ENCODE measurements at places on chromosomes 11 and 22. TPM values are rescaled to one million over a fixed set of nuclear protein-coding genes. Genes with fewer than 3 reads are reported as not detected.
A peak's percentile ranks its signal among the peaks of the same experiment; 100 is the strongest.

The BIRC3 gene
- total RNA-seq = 94.8 TPM

- no peaks in the 10 kb centered on the region for H3K27me3 ChIP-seq
- H3K36me3 ChIP-seq = no peaks in the 10 kb centered on the region
- no peak for DNase-seq
- H3K27ac ChIP-seq = no peak overlapping the region
Observed at GRCh38 chr11:67631411-67631810, 1.7 kb upstream of the NUDT8 start.

The OR52K1 gene
- not detected for total RNA-seq

GRCh38 chr11:72627594-72628281 is 46.5 kb downstream of the PDE2A start:
- H3K4me3 ChIP-seq = no peak overlapping the region
- DNase-seq = no peak
- no peaks in the 10 kb centered on the region for H3K36me3 ChIP-seq
- H3K27ac ChIP-seq = no peak overlapping the region
- no peaks in the 10 kb centered on the region for H3K4me1 ChIP-seq

The VSIG10L2 gene
- not detected for total RNA-seq

DNA sequence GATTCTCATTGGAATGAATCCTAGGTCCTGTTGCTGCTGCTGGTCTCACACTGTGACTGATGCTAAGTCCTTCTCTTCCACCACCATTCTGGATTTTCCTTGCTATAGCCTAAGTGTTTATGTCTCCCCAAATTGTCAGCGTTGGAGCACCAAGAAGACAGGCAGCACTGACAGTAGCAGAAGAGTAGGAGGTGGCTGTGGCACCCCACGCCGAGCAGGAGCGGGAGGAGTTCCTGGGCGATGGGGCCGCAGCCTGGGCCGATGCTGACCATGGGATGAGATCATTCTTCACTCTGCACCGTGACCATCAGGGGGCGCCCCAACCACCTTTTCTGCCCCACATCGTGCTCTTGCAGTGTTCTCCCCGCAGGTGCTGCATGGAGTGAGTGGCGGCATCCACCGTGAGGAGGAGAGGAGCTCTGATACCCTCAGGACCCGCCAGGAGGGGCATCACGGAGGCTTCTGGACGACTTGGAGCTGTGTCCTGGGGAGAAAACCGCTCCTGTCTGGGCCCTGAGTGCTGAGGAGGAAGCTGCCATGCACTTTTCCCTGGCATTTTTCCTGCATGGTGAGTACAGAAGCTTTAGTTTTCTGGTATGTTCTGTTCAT is 57.0 kb downstream of the LRRC74B start:
- H3K4me1 ChIP-seq = peaks cover 8% of the 10 kb centered on the region
- H3K27ac ChIP-seq = no peak overlapping the region
- peaks cover 16% of the 10 kb centered on the region for H3K27me3 ChIP-seq
- peak overlapping the region; percentile 54 for H3K4me3 ChIP-seq
- no peaks in the 10 kb centered on the region for H3K36me3 ChIP-seq

GRCh38 chr11:2550606-2550970 is 105.8 kb downstream of the KCNQ1 start:
- no peaks in the 10 kb centered on the region for H3K27me3 ChIP-seq
- H3K27ac ChIP-seq = no peak overlapping the region
- H3K4me1 ChIP-seq = peaks cover 25% of the 10 kb centered on the region
- H3K4me3 ChIP-seq = no peak overlapping the region
- H3K36me3 ChIP-seq = no peaks in the 10 kb centered on the region
- DNase-seq = no peak

DNA sequence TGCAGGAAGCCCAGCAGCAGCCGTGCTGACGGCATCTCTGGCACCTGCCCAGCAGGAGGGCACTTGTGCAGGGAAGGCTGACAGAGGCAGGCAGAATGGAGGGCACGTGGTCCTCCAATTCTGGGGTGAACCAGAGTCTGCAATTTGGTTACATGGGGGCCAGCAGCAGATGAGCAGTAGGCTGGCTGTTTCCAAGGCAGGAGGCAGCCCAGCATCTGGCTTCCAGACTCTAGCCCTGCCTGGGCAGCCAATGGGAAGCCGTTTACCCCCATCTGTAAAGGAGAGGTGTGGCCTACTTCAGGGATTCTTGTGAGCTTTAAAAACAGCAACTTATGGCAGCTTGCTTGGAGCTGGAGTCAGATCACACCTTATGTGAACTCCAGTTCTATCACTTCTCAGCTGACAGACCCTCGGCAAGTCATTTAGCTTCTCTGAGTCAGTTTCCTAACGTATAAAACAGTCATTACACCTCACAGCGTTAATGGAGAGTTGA is 27.9 kb upstream of the RASL10A start:
- peaks cover 89% of the 10 kb centered on the region for H3K36me3 ChIP-seq
- H3K27ac ChIP-seq = no peak overlapping the region
- no peak overlapping the region for H3K4me3 ChIP-seq
- no peaks in the 10 kb centered on the region for H3K4me1 ChIP-seq
- DNase-seq = no peak
- no peaks in the 10 kb centered on the region for H3K27me3 ChIP-seq

The USP2 gene
- total RNA-seq = 0.23 TPM

DNA sequence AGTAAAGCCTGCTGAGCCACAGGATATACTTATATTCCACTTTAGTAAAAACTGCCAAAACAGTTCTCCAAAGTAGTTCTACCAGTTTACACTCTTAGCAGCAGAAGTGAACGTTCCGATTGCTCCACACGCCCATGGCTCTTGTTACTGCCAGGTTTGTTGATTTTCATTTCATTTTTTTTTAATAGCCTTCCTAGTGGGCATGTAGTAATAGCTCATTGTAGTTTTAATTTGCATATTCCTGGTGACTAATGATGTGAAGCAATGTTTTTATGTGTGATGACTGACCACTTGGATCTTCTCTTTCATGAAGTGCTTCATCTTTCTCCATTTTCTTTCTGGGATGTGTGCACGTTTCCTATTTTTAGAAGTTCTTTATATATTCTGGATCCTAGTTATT is 4.8 kb upstream of the C11orf97 start:
- H3K27me3 ChIP-seq = peaks cover 14% of the 10 kb centered on the region
- H3K36me3 ChIP-seq = no peaks in the 10 kb centered on the region
- no peak for DNase-seq
- peaks cover 8% of the 10 kb centered on the region for H3K4me1 ChIP-seq

DNA sequence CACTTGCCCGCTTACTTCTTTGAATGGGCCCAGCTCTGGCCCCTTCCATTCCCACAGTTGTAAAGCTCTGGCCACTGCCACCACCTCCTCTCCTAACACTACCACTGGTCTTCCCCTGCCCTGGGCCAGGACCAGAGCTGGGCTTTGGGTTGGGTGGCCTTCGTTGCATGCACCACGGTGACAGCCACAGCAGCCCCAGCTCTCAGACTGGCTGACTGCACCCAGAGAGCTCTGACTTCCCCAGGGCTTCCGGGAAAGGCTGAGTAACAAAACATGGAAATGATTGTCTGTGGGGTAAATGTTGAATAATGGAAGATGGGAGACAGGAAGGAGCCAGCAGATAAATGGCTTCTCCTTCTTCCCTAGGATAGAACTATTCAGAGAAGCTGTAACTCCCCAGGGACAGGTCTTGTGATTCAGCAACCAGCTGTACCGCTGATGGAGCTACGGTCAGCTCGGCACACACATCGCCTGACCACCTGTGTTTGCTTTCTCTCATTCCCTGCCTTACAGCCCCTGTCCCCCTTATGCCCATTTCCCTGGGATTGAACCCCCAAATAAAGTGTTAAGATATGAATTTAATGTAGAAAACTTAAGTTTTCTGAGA is 27.6 kb downstream of the SCN4B start:
- H3K27ac ChIP-seq = no peak overlapping the region
- H3K36me3 ChIP-seq = peaks cover 7% of the 10 kb centered on the region
- H3K27me3 ChIP-seq = peaks cover 10% of the 10 kb centered on the region
- H3K4me1 ChIP-seq = no peaks in the 10 kb centered on the region
- H3K4me3 ChIP-seq = no peak overlapping the region
- no peak for DNase-seq

DNA sequence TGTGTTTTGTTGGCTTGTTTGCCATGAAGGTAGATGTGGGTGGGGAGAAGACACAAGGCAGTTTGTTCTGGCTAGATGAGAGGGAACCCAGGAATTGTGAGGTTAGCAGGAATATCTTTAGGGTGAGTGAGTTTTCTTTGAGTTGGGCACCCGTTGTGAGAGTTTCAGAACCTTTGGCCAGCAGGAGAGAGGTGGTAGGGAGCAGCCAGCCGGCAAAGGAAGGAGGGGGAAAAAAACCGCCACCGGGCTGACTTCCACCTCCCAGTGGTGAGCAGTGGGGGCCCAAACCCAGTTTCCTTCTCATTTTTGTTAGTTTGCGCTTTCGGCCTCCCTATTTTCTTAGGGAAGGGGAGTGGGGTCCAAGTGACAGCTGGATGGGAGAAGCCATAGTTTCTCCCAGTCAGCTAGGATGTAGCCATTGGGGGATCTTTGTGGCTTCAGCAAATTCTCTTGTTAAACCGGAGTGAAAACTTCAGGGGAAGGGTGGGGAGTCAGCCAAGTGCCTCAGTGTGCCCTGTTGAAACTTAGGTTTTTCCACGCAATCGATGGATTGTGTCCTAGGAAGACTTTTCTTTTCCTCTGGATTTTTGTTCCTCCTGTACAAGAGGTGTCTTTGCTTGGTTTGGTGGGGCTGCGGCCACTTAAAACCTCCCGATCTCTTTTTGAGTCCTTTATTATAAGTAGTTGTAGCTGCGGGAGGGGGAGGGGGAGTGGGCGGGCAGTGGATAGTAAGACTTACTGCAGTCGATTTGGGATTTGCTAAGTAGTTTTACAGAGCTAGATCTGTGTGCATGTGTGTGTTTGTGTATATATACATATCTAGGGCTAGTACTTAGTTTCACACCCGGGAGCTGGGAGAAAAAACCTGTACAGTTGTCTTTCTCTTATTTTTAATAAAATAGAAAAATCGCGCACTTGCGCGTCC is 1.1 kb upstream of the GCAT start:
- H3K27me3 ChIP-seq = peaks cover 66% of the 10 kb centered on the region
- peak overlapping the region; percentile 70 for H3K4me3 ChIP-seq
- peaks cover 42% of the 10 kb centered on the region for H3K4me1 ChIP-seq
- no peaks in the 10 kb centered on the region for H3K36me3 ChIP-seq

The C11orf16 gene
- total RNA-seq = not detected

GRCh38 chr22:47681411-47682165 is 919.1 kb downstream of the TBC1D22A start:
- H3K4me1 ChIP-seq = no peaks in the 10 kb centered on the region
- no peak overlapping the region for H3K27ac ChIP-seq
- no peak overlapping the region for H3K4me3 ChIP-seq
- peaks cover 2% of the 10 kb centered on the region for H3K27me3 ChIP-seq

DNA sequence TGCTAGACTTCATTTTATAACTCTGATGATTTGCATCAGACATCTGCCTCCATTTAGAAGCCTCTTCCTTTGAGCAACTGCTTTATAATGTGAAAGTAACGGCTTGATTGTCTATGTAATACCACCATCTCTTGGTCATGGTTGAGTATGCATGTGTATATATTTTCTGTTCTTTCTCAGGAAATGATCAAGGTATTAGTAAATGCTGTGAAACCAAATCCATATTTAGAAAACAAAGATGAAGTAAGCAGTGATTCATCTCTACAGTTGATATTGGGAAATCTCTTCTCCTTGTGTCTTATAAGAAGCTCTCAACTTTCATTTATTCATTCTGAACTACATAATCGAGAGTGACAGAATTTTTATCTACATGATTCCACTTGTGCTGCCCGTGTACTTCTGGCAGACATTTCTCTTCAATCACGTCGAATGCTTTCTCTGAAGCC is 104.6 kb upstream of the ANO3 start:
- no peak for DNase-seq
- no peak overlapping the region for H3K4me3 ChIP-seq
- no peak overlapping the region for H3K27ac ChIP-seq

GRCh38 chr11:64138398-64138797 is 27.5 kb downstream of the MACROD1 start:
- DNase-seq = no peak
- no peak overlapping the region for H3K4me3 ChIP-seq
- no peaks in the 10 kb centered on the region for H3K27me3 ChIP-seq
- H3K4me1 ChIP-seq = peaks cover 3% of the 10 kb centered on the region
- no peak overlapping the region for H3K27ac ChIP-seq

DNA sequence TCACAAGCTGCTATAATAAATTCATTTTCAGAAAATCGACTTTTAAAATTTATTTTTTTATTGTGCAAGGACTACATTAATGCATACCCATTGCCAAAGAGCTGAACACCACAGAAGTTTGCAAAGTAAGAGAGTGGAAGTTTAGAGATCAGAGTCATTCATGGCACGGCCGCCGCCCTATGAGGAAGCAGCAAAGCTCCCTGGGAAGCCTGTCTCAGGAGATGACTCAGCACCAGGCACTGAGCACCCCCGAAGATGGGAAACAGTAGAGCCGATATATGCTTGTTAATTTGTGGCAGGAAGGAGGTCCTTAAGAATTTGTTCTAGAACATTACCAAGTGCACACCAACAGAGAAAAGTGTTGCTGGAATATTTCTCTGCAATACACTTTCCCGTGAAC is 693.7 kb downstream of the OPCML start:
- H3K27me3 ChIP-seq = peaks cover 3% of the 10 kb centered on the region
- H3K36me3 ChIP-seq = peaks cover 2% of the 10 kb centered on the region
- DNase-seq = no peak
- H3K4me1 ChIP-seq = no peaks in the 10 kb centered on the region

The DMC1 gene
- total RNA-seq = 0.73 TPM

The SSTR3 gene
- total RNA-seq = 13.7 TPM

The NCAPH2 gene
- total RNA-seq = 81.9 TPM

The SLC22A25 gene
- total RNA-seq = not detected

The MYBPC3 gene
- total RNA-seq = not detected

The CREBZF gene
- total RNA-seq = 118 TPM

The TEX12 gene
- 0.44 TPM for total RNA-seq

DNA sequence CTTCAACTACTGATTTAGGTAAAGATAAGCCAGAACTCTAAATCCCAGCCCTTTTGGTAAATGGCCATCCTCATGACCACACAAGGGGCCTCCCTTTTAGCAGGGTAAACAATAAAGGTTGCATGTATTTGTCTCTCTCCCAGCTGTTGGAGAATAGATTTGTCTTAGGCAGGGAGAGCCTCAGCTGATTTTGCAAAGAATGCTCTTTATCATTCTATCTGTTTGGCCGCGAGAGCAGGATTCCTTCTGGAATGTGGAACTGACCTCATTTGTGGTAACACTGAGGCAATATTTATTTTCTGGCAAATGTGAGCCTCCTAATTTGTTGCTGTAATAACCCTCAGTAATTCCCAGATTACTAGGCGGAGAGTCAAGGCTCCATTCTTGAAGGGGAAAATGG is 15.3 kb downstream of the PTS start:
- H3K36me3 ChIP-seq = peaks cover 25% of the 10 kb centered on the region
- DNase-seq = no peak
- no peaks in the 10 kb centered on the region for H3K4me1 ChIP-seq
- H3K4me3 ChIP-seq = no peak overlapping the region
- no peak overlapping the region for H3K27ac ChIP-seq
